Suppressor macrophage treated with lipopolysaccharide for 1 hour (primary cell): ENCODE measurements at places on chromosomes 6 and 20.

- DNase-seq: peak; percentile 81
These were observed 54.2 kb downstream of the MRPL14 start for GRCh38 chr6:44072959-44073611.

DNA sequence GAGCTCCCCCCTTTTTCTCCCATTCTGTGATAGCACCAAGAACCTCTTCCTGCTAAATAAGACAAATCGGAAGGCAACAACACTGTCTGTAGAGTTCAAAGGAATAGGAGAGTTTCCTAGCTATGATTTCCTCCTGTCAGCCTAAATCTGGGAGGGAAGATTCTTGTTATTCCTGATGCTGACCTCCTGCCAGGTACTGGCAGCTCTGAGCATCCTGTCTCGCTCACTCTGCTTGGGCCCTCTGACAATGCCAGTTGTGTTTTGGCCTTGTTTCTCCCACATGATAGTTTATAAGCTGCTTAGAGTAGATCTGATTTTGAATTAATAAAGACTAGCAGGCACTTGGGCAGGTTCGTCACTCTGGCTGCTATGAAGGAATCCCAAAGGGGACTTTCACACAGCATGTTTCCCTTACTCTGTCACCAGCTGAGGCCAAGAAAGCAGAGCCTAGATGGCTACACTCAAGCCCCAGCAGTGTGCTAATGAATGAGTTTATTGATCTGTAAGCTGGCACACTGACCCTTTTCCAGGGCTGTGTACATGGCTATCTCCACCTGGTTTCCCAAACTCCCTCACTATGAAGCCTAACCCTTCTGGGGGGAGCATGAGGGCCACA lies 52.3 kb downstream of the UQCC1 start:
- no peak for DNase-seq

DNA sequence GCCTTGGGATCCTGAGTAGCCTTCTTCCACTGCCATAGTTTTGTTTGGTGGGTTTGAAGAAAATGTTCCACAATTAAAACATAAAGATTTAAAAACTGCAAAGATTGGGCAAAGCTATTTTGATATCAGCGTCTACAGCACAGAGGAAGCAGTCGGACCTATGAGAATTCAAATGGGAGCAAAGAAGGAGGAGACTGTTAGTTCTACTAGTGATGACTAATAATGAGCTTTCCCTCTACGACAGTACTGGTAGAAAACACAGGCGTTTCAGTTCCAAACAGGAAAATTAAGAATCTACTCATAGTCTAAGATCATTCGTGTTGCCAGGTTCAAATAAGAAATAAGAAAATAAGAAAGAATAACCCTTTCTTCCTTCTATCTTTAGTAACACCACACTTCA lies 121.2 kb downstream of the INSM1 start:
- no peak for DNase-seq

GRCh38 chr20:57251344-57251743 lies 15.1 kb downstream of the BMP7 start:
- DNase-seq: no peak

GRCh38 chr6:129094147-129094546 lies 211.2 kb downstream of the LAMA2 start:
- no peak for DNase-seq

DNA sequence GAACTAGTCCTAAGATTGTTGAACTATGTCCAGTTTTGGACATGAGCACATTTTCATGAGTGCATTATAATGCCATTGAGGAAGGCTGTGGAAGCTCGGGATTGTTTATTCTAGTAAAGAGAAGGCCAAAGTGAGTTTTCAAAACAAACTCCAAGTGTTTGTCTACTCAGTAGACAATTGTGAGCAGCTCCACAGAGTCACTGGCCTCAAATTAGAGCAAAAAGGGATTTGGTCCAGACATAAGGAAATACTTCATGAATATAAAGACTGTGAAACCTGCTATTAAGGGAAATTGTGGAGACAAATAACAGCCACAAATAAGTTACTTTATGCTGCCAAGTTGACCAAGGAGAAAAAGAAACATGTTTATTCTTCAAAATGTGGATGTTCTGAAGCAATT lies 42.6 kb upstream of the PREP start:
- DNase-seq: no peak

DNA sequence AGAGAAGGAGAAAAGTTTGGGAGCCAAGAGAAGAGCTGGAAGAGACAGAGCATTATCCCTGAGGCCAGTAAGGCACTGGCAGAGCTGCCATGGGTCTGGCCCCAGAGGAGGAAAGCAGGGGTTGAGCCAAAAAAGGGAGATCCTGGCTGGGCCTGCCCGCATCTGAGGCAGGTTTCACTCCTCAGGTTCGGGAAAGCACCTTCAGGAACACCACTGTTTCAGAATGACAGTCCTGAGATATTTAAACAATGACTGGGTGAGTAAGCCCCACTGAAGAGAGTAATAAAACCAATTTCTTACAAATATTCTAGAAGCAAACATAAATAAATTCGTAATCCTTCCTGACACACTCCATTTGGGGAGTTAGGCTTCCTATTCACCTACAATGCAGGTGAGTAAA lies 152.2 kb downstream of the BACH2 start:
- no peak for DNase-seq

- no peak for DNase-seq
These were observed 23.1 kb upstream of the TMEM242 start for GRCh38 chr6:157346373-157346772.

- peak; percentile 74 for DNase-seq
These were observed 210.8 kb downstream of the ARHGAP18 start for GRCh38 chr6:129498950-129499842.

GRCh38 chr6:148508401-148509041 lies 165.9 kb downstream of the SASH1 start:
- DNase-seq: no peak

GRCh38 chr6:36641543-36641942 lies 37.0 kb upstream of the CDKN1A start:
- no peak for DNase-seq

DNA sequence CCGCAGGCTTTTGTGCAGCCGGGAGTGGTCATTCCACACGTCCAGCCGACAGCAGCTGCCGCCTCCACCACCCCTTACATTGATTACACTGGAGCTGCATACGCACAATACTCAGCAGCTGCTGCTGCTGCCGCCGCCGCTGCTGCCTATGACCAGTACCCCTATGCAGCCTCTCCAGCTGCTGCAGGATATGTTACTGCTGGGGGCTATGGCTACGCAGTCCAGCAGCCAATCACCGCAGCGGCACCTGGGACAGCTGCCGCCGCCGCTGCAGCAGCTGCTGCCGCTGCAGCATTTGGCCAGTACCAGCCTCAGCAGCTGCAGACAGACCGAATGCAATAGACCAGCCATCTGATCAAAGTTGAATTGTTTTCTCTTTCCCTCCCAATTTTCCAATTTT lies 10.6 kb downstream of the RBM24 start:
- no peak for DNase-seq

- DNase-seq: no peak
These were observed 25.1 kb downstream of the UQCC2 start for GRCh38 chr6:33686225-33686924.

- no peak for DNase-seq
These were observed 5.2 kb downstream of the TFAP2C start for GRCh38 chr20:56634307-56634706.
